Right ventricle myocardium superior (tissue), 1 donor: ENCODE measurements at places on chromosomes 12 and 14. TPM values are rescaled to one million over a fixed set of nuclear protein-coding genes. Genes with fewer than 3 reads are reported as not detected.

Gene TMEM52B
- not detected for total RNA-seq

Gene CLEC4C
- total RNA-seq = not detected

Gene C1QL4
- not detected for total RNA-seq

Gene FERMT2
- 116 TPM for total RNA-seq

Gene DBX2
- total RNA-seq = 0.08 TPM

Gene GON7
- total RNA-seq = 16.3 TPM

Gene TAS2R8
- total RNA-seq = not detected

Gene GALNT16
- total RNA-seq = 101 TPM

Gene DHRS2
- not detected for total RNA-seq

Gene AHNAK2
- 2.6 TPM for total RNA-seq

Gene INSM2
- not detected for total RNA-seq

Gene HOXC12
- not detected for total RNA-seq

Gene CLEC14A
- 28.8 TPM for total RNA-seq

Gene ANO4
- total RNA-seq = not detected

Gene TMEM30B
- total RNA-seq = 0.27 TPM

Gene PLA2G1B
- not detected for total RNA-seq

Gene ANO2
- 12.6 TPM for total RNA-seq

Gene MUCL1
- total RNA-seq = not detected

Gene CARMIL3
- total RNA-seq = 0.08 TPM

Gene GYS2
- total RNA-seq = not detected

Gene GPR84
- total RNA-seq = not detected

Gene BCL11B
- total RNA-seq = 0.08 TPM

Gene TAS2R14
- total RNA-seq = 0.75 TPM

Gene ADAM21
- 0.48 TPM for total RNA-seq

Gene C12orf54
- total RNA-seq = not detected

Gene ZNF705A
- not detected for total RNA-seq

Gene COX14
- total RNA-seq = 243 TPM

Gene SOAT2
- not detected for total RNA-seq

Gene IL23A
- not detected for total RNA-seq
